ENCODE measurements at places on chromosomes 6 and 20.

GRCh38 chr6:110434961-110435602 lies 19.7 kb upstream of the DDO start:
- DNase-seq: no peak

DNA sequence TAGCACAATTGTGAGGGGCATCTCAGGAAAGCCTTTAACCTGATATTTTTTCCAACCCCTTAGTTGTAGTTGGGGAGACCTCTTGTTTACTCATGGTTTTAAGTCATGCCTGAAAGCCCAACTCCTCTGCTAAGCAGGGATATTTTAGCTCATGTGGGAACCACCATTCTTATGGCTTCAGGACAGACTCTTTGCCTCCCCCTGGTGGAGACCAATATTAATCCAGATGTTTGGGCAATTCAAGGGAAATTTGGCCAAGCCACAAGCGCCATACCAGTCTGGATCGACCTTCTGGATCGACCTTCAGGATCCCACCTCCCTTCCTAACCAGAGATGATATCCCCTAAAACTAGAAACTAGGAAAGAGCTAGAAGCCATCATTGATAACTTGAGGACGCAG lies 211.2 kb downstream of the C6orf118 start:
- no peak for DNase-seq

GRCh38 chr6:13800615-13801014 lies 13.7 kb downstream of the MCUR1 start:
- DNase-seq: no peak

GRCh38 chr6:89610149-89610642 lies 28.4 kb downstream of the LYRM2 start:
- DNase-seq: peak; percentile 68

- DNase-seq: no peak
Observed at GRCh38 chr6:118860880-118861279, 33.1 kb upstream of the ASF1A start.

- DNase-seq: no peak
Observed at GRCh38 chr6:161889324-161889723, 615.5 kb upstream of the AGPAT4 start.

GRCh38 chr20:23399568-23400241 lies 21.6 kb downstream of the NAPB start:
- no peak for DNase-seq

- peak; percentile 25 for DNase-seq
Observed at GRCh38 chr6:142842418-142843261, 102.3 kb downstream of the HIVEP2 start.

DNA sequence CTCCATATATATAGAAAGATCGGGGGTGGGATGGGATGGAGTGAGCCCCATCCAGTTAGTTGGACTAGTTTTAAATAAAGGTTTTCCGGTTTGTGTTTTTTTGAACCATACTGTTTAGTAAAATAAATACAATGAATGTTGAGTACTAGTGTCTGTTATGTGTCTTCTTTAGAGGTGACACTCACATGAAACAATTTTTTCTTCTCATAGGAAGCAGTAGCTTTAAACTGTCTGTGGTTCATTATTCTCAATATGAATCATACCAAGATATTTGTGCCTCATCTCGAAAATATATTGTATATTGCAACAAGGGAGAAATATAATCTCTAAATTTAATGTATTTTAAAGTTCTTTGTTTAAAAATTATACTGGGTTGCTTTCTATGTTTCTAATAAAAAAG lies 33.4 kb downstream of the HSF2 start:
- no peak for DNase-seq

- no peak for DNase-seq
Observed at GRCh38 chr6:156720691-156721685, 56.2 kb upstream of the ARID1B start.

DNA sequence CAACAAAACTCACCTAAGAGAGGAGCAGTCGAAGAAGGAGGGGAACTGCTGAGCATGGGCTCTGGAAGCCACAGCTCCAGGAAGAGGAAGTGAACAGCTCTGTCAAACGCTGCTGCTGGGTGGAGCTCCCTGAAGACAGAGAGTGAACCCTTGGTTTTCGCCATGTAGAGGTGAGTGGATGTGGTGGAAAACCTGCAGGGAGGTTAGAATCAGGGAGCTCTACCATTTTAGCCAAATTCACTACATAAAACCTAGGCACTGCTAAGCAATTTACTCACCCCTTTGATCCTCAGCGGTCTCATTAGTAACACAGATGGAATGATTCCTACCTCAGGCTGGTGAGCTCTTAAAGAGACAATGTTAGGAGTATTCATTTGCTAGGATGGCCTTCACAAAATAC lies 19.4 kb upstream of the TFAP2A start:
- DNase-seq: no peak

DNA sequence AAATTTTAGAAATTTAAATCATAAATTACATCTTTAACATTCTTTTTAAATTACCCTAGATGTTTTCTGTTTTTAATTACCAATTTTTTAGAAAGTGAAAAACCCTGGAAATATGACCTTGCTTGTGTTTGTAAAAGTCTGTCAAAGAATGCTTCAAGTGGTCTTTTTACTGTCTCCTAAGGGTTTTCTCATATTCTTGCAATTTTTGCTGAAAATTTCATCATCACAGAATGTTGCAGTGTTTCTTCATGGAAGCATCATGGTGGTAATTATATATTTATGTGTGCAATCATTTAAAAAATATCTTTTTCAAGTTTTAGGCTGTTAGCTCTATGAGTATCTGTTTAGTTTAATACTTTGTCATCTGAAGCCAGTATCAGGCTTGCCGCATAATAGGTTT lies 178.2 kb downstream of the HDGFL1 start:
- no peak for DNase-seq

GRCh38 chr6:142117366-142117765 lies 15.4 kb upstream of the GJE1 start:
- no peak for DNase-seq

GRCh38 chr6:121086876-121087275 lies 247.4 kb downstream of the TBC1D32 start:
- DNase-seq: no peak

- DNase-seq: no peak
Observed at GRCh38 chr20:63957690-63958441, 1.6 kb upstream of the UCKL1 start.

DNA sequence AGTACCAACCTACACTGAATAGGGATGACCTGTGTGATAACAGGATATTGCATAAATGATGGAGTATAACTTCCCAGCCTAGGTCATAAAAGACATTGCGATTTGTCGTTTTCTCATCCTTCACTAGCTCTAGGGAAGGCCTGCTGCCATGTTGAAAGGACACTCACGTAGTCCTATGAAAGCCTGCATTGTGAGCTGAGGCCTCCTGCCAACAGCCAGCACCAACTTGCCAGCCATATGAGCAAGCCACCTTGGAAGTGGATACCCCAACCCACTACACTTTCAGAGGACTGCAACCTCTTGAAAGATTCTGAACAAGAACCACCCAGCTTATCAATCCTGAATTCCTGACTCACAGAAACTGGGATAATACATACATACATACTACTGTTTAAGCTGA lies 3.5 kb upstream of the PANK2 start:
- DNase-seq: no peak

DNA sequence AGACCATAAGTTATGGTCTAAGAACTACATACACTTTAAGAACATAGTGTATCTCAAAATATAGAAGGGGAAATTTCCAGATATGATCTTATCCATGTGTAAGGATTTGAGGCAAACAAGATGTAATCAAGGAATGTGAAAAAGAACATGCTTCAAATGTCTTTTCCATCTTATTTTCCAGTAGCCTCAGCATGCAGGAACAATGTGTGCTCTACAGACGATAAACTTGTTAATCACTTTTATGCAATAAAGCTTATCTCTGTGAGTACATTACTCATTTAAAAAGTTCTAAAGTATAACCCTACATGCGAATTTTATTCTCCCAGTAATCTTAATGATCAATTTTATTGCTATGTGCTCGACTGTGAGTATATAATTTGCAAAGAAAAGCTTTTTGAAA lies 185.2 kb downstream of the ALDH8A1 start:
- DNase-seq: no peak

DNA sequence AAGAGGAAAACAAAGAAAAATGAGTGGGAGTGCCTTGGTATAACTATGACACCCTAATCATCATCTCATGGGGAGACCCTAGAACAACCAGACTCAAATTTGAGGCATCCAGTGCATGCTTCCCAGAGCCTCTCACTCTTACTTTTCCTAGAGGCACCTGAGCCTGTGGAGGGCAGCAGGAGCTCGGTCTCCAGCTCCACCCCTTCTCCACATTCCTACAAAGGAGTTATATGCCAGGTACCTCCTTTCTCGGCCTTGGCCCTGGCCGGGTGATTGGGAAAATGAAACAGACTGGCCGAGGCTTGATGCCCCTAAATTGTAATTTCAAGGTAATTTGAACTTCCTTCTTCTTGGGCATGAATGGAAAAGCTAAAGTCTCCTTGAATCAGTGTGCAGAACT lies 761.2 kb upstream of the CHD6 start:
- DNase-seq: no peak

DNA sequence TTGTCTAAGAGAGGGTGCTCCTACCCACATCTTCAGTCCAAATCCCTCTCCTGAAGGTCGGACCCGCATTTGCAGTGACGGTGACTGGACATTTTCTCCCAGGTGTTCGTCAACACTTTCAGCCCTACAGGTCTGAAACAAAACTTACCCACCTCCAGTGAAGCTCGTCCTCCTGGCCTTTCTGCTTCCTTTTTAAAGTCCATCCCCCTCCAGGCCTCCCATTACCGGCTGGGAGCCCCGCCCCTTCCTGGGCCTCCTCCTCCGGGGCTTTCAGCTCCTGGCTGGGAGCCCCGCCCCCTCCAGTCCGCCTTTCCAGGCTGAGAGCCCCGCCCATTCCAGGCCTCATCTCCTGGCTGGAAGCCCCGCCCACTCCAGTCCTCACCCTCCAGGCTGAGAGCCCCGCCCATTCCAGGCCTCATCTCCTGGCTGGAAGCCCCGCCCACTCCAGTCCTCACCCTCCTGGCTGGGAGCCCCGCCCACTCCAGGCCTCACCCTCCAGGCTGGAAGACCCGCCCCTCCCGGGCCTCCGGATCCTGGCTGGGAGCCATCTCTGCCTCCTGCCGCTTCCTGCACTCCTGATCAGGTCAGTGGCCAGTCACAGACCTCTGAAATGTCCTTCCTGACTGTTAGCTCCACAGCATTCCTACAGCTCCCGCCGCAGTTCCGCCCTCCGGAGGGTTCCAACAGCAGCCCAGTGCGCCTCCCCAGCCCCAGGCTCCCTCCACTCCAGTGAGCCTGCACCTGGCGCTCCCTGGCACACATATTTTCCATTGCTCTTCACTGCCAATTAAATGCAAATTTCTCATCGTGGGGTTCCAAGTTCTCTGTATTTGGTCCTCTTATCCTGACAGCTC lies 98.5 kb downstream of the LY86 start:
- peak; percentile 24 for DNase-seq

DNA sequence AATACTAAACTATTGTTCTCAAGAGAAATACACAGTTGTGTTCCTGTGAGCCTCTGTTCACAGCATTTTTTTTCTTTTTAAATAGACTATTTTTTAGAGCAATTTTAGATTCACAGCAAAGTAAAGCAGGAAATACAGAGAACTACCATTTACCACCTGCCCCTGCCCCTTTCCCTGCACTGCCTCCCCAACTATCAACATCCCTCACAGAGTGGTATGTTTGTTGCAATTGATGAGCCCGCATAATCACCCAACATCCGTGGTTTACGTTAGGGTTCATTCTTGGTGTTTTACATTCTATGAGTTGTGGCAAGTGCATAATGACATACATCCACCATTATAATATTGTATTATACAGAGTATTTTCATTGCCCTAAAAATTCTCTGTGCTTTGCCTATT lies 71.6 kb upstream of the TNFAIP3 start:
- DNase-seq: no peak

DNA sequence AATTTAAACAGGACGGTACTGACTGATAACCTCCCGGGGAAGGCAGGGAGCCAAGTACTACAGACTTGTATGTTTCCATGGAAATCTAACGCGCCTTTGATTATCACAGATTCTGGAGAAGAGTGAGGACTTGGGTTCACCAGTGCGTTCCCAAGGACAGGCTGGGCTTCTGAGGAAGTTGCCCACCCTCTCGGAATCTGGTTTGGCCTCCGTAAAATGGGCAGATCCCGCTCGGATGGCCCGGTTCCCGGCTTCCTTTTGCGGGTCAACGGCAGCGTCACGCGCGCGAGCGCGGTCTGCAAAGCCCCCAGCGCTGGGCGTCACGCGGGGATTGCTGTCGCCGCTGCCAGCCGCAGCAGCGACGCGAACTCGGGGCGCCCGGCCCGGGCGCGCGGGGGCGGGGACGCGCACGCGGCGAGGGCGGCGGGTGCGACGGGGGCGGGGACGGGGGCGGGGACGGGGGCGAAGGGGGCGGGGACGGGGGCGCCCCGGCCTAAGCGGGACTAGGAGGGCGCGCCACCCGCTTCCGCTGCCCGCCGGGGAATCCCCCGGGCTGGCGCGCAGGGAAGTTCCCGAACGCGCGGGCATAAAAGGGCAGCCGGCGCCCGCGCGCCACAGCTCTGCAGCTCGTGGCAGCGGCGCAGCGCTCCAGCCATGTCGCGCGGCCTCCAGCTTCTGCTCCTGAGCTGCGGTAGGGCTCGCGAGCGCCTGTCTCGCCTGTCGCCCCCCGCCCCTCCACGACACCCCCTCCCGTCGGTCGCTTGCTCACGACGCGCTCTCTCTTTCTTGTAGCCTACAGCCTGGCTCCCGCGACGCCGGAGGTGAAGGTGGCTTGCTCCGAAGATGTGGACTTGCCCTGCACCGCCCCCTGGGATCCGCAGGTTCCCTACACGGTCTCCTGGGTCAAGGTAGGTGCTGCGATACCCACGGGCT lies at the start of gene CD83:
Gene CD83, plus strand, starts transcription at position 615 of the 933 bp plus-strand sequence. Its CDS starts 40 bp downstream, at position 655.
- peak; percentile 79 for DNase-seq

DNA sequence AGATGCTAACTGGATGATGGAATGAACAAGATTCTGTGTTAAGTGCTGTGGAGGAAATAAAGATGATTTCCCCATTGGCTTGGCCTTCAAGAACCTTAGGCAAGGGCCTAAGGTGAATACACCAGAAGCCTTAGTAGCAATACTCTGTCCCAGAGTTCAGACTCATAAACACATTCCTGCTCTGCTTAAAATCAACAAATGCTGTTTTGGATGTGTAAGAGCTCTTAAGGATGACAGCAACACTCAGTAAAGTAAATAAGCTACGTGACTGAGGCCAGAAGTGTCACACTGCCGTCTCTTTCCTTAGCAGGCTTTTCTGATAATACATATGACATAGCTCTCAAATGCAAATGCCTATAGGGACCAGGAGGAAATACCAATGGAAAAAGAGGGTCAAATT lies 90.6 kb downstream of the EYA2 start:
- no peak for DNase-seq

DNA sequence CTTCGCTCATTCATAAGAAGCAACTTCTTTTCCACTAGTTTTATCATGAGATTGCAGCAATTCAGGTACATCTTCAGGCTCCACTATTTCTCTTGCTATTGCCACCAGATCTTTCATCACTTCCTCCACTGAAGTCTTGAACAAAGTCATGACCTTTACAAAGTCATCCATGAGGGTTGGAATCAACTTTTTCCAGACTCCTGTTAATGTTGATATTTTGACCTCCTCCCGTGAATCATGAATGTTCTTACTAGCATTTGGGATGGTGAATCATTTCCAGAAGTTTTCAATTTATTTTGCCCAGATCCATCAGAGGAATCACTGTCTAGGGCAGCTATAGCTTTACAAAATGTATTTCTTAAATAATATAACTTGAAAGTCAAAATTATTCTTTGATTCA lies 1.5 kb downstream of the CENPQ start:
- no peak for DNase-seq

- DNase-seq: no peak
Observed at GRCh38 chr20:13659288-13659687, 20.6 kb upstream of the TASP1 start.

- no peak for DNase-seq
Observed at GRCh38 chr6:53630533-53631226, 34.9 kb downstream of the KLHL31 start.

- DNase-seq: no peak
Observed at GRCh38 chr6:53426667-53427270, 78.0 kb upstream of the ELOVL5 start.

Measured in activated T-helper 9 cell treated with anti-CD3 and anti-CD28 coated beads, Interleukin-2, amount 50 U/mL, for 16 hours (primary cell).